ENCODE measurements at places on chromosomes 5 and 9.
A peak's percentile ranks its signal among the peaks of the same experiment; 100 is the strongest.

DNA sequence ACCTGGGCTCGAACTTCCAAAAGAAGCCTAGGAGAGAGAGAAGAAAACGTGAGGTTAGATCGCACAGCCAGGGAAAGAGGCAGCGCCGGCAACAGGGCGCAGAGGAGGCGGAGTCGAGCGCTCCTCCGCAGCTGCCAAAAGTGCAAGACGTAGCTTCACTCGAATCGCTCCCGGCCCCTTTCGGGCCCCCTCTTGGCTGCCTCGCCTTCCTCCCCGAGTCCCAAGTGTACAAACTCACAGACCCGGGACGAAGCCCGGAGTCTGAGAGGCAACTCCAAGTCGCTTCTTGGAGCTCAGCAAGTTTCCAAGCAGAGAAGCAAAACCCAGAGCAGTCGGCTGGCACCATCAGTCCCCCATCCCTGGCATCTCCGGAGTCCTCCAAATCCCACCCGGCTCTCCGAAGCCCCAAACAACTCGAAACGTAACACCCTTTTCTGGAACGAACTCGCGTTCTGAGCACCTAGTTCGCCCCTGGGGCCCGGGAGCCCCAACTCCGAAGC lies 1.2 kb downstream of the MIER3 start:
- DNase-seq: peak; percentile 19

- no peak for DNase-seq
Observed at GRCh38 chr9:134627417-134628353, 13.9 kb upstream of the COL5A1 start.

DNA sequence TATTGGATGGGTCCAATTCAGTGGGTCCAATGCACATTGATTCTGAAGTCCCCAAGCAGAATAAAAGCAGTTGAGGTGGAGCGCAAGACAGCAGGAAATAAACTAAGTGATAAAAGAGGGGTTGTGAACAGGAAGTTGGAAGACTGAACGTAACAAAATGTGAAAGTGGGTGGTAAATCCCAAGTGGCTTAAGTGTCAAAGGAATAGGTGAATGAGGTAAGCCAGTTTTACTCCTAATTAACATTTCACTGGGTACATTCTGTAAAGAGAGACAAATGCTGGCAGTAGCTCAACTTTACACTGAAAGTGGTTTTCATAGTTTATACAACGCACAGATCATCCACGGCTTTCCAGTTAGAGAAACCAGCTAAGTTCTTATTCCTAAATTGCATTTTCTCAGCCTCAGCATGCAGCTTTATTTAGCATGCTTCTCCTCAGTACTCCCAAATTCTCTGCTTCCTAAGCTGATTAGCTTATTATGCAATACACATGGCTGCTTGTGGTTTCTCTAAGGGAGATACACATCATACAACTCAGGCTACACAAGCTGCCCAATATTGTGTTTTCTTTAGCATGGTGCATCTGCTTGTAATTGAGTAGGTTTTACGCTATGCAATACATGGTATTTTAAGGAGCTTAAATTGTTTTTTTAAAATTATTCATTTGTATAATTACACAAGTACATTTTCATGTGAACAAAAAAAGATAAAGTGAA lies 34.2 kb upstream of the HSD17B4 start:
- no peak for DNase-seq

- DNase-seq: no peak
Observed at GRCh38 chr9:92637326-92637725, 32.6 kb downstream of the IPPK start.

DNA sequence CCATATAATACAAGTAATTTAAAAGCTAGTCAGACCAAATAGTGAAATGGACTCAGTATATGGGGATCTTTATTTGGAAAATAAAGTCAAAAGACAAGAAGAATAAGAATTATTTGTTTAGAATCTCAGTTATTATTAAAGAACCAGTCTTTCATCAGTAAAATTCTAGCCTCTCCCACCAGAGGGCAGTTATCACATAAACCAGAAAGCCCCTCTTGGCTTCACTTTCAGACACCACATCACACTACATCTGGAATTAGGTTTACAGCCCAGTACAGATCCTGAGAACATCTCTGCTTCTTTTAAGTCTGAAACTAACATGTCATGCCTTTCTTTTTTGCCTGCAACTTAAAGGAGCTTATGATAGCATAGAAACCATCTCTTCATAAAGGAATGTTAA lies 12.2 kb upstream of the HSPB3 start:
- no peak for DNase-seq

- no peak for DNase-seq
Observed at GRCh38 chr5:169534311-169534880, 49.2 kb upstream of the SPDL1 start.

DNA sequence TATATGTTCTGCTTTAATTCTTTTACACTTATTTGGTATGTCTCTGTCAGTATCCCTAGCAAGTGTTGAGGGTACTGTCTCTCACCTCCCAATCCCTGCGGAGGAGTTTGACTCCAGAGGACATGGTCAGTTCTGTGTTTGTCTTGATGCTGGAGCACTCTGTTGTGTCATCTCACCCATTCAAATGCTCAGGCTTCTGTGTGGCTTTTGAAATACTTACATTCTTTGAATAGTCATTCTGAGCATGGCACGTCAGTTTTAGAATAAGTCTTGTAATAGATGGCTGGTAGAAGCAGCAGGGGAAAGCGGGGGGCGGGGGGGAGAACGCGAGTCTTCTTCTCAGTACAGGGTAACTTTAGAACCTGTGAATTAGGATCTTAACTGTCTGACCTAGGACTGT lies 12.3 kb downstream of the MAST4 start:
- no peak for DNase-seq

- DNase-seq: no peak
Observed at GRCh38 chr5:79059674-79060073, 9.8 kb downstream of the DMGDH start.

DNA sequence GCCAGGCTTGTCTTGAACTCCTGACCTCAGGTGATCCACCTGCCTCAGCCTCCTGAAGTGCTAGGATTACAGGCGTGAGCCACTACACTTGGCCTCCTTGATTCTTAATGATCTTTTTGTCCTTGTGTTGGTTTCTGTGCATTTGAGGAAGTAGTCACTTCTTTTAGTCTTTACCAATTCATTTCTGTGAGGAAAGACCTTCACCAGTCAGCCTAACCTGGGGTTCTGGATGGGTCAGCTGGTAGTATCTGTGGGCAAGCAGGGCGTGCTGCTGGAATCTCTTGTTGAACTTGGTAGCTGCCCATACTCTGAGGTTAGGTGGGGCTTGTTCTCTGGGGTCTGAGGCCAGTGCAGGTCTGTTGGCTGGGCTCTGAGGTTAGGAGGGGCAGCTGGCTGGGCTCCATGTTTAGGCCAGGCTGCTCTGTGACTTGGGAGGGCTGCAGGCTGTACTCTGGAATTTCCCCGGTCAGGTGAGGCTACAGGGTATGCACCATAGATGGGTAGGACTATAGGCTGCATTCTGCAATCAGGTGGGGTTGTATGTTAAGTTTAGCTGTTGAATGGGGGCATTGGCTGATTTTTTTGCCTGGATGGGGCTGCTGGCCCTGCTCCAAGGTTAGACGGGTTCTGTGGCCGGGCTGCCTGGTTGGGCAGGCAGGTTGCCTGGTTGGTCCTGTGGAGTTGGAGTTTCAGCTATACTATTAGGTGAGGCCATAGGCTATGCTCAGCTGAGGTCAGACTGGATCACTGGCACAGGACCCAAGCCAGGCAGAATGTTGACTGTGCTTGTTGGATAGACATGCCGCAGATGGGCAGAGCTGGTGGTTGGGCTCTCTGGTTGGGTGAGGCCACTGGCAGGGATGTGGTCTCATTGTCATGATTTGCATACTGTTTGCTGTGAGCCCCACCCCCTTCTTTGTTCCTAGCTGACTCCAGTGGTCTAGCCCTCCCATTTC lies 19.2 kb downstream of the UBAP1 start:
- DNase-seq: no peak

DNA sequence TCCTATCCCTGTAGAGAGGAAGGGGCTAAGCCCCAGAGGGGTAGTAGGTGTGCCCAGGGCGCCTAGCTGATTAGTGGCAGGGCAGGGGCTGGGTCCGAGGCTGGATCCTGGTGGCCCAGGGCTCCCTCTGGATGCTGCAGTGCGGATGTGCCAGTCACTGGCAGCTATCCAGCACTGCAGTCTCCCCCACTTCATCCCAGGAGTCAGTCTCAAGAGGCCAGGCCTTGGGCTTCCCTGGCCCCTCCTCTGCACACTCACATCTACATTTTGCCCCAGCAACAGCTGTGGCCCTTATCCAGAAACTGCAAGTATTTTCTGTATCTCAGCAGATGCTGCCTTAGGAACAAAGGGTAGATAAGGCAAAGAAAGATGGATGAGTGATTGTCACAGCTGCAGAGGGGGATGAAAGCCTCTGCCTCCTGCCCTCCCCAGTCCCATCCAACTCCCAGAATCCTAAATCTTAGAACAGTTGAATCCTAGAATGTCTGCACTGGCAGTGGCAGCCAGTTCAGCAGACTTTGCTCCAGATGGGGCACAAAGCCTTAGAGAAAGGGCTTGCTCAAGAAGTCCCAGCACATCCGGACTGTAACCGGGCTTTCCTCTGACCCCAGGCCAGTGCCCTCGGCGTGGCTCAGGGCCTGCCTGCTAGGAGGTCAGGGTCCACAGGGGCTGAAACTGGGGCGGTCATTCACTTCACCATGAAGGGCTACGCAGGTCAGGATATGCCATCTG lies 1.6 kb downstream of the ANXA6 start:
- no peak for DNase-seq

DNA sequence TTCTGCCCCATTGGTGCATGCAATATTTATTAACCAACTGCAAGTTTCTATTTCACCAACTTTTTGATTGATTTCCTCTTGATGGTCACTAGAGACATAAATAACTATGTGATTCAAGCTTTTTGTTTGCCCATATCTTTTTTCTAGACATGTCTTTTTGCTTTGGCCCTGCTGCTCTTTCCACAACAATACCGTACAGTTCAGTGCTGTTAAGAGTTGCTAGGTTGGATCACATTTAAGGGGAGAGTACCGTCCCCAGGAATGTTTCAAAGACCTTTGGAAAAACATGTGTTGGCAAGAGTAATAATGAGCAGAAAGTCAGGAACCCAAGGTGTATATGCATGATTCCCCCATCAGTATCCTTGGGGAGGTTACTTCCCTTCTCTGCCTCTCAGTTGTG lies 268.8 kb upstream of the RFX3 start:
- no peak for DNase-seq

DNA sequence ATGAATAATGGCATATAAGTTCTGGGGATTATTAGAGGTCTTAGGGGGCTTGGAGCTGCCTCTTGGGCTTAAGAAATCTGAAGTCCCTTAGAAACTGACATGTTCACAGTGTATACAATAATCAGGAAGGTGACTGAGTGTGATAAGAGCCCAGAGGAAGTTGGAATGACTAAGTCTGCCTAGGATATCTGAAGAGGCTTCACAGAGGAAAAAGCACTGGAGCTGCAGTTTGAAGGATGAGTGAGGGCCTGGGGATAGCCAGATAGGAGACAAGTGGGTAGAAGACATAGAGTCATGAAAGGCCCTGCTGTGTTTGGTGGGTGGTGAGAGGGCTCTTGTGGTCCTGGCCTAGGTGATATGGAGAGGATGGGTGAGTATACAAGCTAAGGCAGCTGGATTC lies 8.8 kb downstream of the NEUROG1 start:
- DNase-seq: no peak

- DNase-seq: no peak
Observed at GRCh38 chr5:172988276-172988675, 4.7 kb downstream of the ATP6V0E1 start.

GRCh38 chr5:73911761-73912393 lies 285.9 kb downstream of the ARHGEF28 start:
- DNase-seq: no peak

DNA sequence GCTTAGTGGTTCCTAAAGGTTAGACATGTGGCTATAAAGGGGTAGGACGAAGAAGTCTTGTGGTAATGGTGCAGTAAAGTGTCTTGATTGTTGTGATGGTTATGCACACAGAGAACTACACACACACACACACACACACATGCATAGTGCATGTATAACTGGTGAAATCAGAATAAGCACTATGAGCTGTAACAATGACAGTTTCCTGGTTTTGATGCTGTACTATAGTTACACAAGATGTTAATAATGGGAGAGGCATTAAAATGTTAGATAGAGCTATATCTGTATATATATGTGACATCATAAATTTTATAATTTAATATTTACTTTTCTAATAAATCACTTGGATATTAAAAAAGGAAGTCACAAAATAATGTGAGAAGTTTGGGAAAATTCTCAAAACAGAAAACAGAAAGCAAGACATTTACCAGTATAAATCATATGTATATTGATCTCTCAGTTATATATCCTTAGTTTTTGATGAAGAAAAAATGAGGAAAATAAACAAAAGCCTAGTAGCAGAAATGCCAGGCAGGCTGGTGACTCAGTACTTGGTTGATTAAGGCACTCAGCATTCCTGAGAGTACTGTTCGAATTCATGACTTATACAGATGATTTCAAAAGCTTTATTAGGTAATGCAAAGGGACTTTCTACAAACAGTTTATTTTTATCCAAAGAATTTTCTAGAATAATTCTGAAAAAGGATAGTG lies 350.5 kb upstream of the DAB2 start:
- DNase-seq: no peak

DNA sequence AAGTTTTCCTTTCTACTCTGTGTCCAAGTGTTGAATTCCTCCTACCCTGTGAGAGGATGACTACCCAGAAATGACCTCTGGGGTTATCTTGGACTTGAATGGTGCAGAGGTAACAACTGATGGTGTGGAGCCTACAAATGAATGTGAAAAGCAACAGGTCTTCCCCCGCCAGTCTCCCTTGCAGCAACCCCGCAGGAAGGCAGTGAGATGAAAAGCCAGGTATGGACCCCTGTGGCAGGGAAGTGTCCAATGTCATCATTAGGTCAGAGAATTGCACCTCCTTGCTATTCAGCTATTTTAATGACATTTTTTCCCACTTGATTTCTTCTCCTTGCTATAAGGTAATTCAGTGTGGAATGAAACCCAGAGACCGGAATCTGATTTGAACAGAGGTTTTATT lies 58.5 kb downstream of the MAT2B start:
- DNase-seq: no peak

GRCh38 chr5:100762108-100762507 lies 141.0 kb downstream of the ST8SIA4 start:
- DNase-seq: no peak

- DNase-seq: no peak
Observed at GRCh38 chr5:178531786-178532185, 58.4 kb downstream of the COL23A1 start.

- DNase-seq: peak; percentile 70
Observed at GRCh38 chr5:134525683-134526482, 413 bp downstream of the JADE2 start.

DNA sequence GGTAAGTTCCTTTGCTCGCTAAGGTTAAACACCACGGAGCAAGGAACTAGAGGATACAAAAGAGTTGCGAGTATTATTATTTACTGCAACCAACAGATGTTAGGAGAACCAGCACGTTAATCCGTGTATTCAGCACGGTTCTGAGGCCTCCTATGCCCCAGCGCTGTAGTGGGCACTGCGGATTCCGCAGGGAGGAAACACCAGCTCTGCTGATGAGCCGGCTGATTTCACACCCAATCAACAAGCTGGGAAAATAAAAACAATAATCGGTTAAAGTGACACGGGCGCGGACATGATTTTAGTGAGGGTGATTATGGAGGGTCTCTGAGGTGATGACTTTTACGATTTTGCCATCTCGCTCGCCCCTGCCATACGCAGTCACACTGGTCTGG lies 702 bp upstream of the PRELID2 start:
- no peak for DNase-seq

GRCh38 chr9:70260007-70260443 lies 1.2 kb downstream of the SMC5 start:
- DNase-seq: no peak

- no peak for DNase-seq
Observed at GRCh38 chr5:72917371-72917776, 38.5 kb upstream of the FCHO2 start.

GRCh38 chr5:104355350-104355749 lies 792.8 kb upstream of the NUDT12 start:
- no peak for DNase-seq

GRCh38 chr5:133274597-133274935 lies 222.8 kb downstream of the HSPA4 start:
- no peak for DNase-seq
